ENCODE measurements at places on chromosomes 6 and 20.

DNA sequence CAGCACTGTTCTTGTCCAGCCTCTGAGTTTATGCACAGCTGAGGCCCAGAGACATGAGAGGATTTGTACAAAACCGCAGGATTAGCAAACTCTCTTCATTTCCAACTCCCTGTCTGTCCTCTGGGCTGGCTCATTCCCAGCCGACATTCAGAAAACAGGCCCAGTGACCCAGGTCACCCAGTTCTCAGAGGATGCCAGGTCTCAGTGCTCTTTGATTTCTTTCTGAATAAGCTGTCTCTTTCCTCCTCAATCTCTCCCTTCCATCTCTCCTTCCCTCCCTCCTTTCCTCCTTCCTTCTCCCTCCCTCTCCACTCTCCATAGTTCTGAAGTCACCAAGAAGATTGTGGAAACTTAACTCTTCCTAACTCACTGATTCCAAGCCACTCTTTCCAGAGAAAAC is 372.7 kb upstream of the SULF2 start:
- no peak for DNase-seq

- no peak for DNase-seq
Observed at GRCh38 chr20:14963262-14963663, 625.9 kb upstream of the FLRT3 start.

- peak; percentile 56 for DNase-seq
Observed at GRCh38 chr6:26571592-26572296, 25.0 kb upstream of the ABT1 start.

- no peak for DNase-seq
Observed at GRCh38 chr6:146593986-146594385, 4.8 kb upstream of the ADGB start.

DNA sequence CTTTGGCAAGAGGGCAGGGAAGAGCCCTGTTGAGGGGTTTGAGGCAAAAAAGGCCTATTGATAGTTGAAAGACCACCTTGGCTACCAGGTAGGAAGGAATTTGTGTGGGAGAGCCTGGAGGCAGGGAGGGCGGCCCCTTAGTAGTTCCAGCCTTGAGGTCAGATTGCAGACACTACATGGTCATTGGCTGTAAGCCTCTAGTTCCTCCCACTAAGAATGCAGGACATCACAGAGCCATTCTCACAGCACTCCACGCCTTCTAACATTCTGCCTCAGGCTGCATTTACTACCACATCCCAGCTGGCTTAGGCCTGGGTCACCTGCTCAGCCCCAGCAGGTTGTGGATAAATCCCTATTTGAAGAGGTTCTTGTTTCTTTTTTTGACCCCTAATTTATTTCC is 91.0 kb upstream of the SNX9 start:
- DNase-seq, result no peak

DNA sequence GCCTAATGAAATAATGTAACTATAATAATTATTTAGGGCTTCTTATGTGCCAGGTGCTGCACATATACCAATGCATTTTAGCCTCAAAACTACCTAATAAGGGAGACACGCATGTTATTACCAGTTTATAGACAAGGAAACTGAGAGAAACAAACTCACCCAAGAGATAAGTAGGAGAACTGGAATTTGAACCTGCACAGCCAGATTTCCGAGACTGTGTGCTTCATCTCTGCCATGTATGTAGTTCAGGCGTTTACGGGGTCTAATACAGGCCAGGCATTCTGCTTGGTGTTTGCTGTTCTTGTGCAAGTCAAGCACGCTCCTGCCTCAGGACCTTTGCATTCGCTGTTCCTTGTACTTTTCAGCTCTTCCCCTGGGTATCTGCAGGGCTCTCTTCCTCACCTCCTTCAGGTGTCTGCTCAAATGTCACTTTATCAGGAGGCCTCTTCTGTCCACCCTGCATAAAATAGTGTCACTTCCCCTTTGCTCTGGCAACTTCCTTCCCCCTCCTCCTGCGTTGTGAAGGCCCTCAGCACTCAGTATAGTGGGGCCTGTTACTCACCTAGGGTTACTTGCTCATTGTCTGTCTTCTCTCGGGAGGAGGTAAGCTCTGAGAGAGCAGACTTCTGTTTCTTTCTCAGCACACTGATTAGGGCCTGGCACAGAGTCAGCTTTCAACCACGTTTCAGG is 6.1 kb upstream of the NSFL1C start:
- DNase-seq, result no peak

- no peak for DNase-seq
Observed at GRCh38 chr6:146814148-146814750, 215.5 kb downstream of the ADGB start.

DNA sequence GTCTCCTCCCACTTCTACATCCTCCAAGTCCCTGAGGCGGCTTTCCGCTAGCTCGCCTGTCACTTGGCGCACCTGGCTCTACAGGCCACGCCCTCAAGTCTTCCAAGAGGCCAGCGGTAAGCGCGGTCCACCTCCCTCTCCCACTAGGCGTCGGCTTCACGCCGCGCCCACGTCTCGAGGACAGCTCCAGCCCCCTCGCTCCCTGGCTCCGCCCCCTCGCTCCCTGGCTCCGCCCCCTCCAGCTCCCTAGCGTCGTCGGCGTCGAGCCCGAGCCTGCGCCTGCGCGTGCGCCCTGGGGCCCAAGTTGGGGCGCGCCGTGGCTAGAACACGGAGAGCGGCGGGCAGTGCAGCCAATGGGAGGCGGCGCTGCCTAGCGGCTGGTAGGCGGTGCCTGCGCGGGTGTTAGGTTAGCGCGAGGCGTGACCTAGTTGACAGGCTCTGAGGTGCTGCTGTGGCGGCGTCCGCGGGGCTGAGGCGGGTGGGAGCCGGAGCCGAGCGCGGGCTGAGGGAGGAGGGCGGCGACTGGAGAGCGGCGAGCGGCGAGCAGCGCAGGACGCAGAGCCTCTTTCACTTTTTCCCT is at the start of gene MACROD2:
Gene MACROD2, plus strand, starts transcription at position 431 of the 580 bp plus-strand sequence.
- no peak for DNase-seq

DNA sequence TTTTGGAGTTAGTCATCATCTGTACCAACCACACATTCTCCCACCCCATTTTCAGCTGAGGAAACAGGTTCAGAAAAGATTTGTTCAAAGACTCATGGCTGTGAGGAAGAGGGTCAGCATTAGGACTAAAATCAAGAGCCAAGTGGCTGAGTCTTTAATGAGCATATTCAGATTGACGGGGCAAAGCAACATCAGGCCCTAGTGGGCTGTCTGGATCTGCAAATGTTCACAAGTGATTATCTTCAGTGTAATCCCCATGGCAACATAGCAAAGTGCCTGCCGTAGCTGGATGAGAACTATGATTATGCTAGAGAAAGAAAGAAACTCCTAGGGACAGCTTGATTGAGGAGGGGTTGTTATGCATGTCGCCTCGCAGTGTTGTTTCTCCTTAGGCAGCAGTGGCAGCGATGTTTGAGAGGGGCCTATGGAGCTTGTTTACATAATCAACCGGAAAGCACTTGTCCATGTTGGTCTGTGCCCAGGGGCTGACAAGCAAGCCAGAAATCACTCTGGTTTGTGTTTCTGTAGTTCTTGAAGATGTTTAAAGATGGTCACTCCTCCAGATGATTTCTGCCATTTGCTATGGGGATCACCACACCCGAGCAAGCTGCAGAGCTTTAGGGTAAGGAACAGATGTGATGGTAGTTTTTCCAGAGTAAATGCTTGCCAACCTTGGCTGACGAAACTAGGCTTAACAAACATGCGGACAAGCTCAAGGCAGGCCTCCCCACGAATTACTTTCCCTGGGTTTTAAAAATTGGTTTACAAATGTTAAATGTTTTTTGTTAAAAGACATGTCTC is 124.3 kb upstream of the MLIP start:
- peak; percentile 21 for DNase-seq

DNA sequence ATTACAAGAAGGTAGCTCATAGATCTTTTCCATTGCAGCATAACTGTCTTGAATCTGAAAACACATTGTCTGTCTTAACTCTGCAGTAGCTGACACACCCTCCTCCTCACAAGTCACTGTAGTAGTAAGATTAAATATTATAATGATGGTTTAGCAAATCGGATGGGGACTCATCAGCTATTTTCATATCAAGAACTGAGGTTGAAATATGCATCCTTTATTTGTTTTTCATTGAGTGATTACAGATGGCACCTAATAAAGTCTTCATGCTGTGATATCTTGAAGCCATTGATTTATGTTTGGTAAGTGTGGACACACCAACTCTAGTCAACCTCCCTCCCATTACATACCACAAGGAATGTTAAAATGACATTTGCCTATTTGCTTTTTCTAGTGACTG is 267.4 kb upstream of the TAB2 start:
- no peak for DNase-seq

DNA sequence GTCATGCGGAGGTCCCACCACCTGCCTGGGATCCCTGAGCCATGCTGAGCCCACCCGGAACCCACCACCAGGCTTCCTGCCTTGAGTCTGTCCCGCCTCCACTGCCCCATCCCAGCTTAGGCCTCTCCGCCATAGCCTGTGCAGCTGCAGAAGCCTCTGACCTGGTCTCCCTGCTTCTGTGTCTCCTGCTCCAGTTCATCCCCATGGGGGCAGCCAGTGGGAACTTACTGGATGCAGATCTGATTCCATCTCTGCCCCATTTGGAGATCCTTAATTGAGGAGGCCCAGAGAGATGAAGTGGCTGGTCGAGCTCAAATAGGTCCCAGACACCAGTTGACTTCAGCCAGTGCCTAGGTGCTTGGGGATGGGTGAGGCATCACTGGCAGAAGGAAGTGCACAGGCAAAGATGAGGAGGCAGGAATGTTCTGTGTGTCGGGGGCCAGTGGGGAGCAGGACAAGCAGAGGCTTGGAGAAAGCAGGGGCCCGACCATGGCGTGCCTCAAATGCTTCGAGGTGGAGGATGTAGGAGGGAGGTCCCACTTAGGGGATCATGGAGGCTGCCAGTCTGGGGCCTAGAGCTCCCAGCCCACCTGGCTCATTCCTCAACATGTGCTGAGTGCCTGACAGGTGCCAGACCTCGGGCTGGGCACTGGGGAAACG is 112.8 kb downstream of the TOX2 start:
- no peak for DNase-seq

Measured in HAP-1 (cell line).